ENCODE measurements at places on chromosomes 5 and 9.

DNA sequence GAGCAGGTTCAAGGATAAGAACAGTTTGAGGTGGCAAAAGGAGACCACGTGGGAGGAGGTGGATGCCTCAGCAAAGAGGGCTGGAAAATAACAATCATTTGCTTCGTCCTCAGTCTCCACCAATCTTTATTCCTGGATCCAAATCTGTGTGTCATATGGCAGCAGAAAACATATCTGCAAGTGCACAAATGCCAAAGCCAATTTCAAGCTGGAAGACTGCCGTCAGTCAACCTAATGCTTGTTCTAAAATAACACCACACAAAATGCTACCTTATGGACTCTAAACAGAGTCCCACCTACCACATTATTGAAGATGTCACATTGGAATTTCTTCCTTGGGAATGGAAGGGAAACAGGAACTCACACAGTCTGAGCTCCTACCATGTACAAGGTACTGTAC lies 129.1 kb downstream of the CDK5RAP2 start:
- no peak for DNase-seq

DNA sequence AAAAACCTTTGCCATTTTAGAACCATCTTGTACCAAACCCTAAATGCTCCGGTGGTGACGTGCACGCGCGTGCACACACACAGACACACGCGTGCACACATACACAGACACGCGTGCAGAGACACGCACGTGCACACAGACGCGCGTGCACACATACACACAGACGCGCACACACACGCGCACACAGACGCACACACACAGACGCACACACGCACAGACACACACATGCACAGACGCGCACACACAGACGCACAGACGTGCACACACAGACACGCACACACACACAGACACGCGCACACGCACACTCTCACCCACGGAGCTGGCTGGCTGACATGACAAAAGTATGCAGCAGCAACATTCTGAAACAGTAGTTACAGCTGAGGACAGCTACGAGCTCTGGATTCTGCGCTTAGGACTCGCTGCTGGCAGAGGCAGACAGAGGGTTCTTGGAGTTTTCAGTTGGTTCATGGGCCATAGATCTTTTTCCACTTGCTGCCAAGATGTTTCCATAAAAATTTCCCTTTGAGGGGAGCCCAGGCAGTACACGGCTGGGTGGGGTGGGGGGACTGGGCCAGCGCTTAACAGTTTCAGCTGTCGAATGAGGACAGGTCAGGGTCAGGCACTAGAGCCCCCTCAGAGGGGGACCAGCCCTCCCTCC lies 46.2 kb upstream of the UBAC1 start:
- DNase-seq, result no peak

- no peak for DNase-seq
Measured at GRCh38 chr5:8209500-8209899, 340.6 kb downstream of the MTRR start.

- DNase-seq, result peak; percentile 97
Measured at GRCh38 chr5:139708877-139709581, 60.9 kb downstream of the CXXC5 start.

DNA sequence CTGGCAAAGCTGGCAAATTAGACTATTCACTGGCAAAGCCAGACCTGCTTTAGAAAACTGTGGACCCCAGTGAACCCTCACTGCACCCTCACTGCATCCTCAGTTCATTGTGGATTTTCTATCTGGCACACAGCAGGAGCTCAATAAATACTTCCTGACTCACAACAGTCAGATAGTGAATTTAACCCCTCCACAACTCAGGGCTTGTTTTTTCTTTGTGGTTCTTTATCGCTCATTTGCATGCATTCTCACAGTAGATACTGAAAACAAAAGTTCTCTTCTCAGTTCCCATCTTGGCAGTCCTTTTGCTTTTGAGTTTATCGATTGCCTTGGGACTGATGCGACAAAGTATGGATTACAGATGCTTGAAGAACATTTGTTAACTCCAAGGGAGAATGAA lies 99.8 kb downstream of the ACTL7B start:
- no peak for DNase-seq

- peak; percentile 51 for DNase-seq
Measured at GRCh38 chr5:97094579-97095317, 47.7 kb downstream of the LIX1 start.

GRCh38 chr9:120905315-120906164 lies 21.1 kb downstream of the TRAF1 start:
- DNase-seq, result no peak

- DNase-seq, result peak; percentile 75
Measured at GRCh38 chr9:80994892-80995291, 694.5 kb downstream of the TLE1 start.

DNA sequence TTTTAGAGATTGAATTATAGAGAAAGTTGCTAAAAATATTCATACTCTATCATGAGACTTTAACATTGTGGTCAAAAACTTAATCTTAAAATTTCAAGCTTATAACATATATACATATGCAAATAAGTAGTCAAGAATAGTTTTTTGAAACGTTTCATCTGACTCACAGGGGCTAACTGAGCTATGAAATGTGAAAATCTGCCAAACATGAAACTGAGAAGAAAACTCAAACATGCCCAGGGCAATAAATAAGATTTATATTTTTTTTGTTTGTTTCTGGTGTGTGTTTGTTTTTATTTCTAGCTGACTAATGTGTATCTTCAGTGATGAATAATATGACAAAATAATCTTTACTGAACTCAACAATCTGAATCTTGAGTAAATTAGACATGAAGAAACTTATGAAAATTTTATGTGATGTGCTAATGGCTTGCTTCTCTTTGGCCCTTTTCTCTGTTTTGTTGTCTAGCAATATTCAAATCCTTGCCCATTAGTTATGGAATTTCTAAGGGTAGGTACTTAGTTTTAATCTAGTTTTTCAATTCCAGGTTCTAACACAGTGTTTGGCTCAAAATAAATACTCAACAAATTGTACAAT lies 99.9 kb downstream of the FAM174A start:
- DNase-seq, result peak; percentile 5

DNA sequence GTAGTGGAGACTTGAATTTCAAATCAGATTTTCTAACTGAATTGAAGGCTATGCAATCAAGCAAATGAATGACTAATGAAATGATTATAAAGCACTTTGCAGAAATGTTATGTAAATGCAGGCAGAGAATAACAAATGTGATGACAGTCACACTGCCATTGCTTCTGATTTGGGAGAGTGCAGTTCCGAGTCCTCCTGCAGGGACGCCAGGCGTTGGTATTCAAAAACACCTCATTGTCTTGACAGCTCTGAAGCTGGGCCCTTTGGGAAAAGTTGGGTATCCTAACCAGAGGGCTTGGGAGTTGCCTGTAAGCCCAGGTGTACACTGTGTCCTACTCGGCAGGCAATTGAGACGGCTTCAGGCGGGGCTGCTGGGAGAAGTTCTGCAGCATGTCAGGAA lies 57.9 kb downstream of the C5orf15 start:
- DNase-seq, result no peak

- DNase-seq, result no peak
Measured at GRCh38 chr5:132310141-132310834, 16.1 kb downstream of the SLC22A4 start.

GRCh38 chr5:167512111-167512510 lies 779.3 kb upstream of the WWC1 start:
- no peak for DNase-seq

GRCh38 chr5:83219495-83219894 lies 142.1 kb downstream of the XRCC4 start:
- no peak for DNase-seq

DNA sequence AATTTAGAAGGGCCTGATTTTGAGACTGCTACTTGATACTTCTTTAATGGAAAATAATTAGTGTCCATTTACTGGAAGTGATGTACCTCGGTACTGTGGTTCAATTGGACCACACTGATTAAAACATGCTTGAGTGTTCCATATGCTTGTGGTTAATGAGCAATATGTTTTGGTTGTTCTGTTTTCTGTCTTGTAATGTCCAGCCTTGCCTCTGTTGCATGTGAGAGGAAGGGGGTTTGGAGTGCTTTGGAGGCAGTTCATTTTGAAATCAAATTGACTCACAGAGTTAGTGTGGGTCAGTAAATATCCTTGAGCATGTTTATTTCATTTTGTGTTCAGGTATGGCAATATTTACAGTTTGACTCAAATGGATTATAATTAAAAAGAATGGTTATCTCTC lies 334.4 kb downstream of the ARHGEF28 start:
- no peak for DNase-seq

DNA sequence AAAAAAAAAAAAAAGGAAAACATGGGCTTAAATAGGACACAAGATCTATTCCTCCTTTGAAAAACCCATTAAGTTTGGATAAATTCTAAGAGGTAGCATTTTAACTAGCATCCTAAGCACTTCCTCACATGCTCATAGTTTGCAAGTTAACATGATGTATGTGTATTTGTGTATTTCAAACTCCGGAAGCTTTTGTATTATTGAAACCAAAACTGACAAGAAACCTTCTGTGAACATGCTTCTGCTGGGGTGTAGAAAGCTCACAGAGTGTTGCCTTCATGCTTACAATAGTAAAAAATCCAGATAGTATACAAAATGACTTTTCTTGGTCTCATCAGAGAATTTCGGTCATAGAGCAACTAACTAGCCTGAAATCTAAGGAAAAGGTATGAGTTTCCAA lies 103.8 kb downstream of the SH3GL2 start:
- DNase-seq, result no peak

- no peak for DNase-seq
Measured at GRCh38 chr9:32265037-32265436, 119.4 kb upstream of the ACO1 start.

GRCh38 chr5:14353726-14354474 lies 210.8 kb downstream of the TRIO start:
- no peak for DNase-seq

- no peak for DNase-seq
Measured at GRCh38 chr9:6620796-6621195, 24.7 kb downstream of the GLDC start.

DNA sequence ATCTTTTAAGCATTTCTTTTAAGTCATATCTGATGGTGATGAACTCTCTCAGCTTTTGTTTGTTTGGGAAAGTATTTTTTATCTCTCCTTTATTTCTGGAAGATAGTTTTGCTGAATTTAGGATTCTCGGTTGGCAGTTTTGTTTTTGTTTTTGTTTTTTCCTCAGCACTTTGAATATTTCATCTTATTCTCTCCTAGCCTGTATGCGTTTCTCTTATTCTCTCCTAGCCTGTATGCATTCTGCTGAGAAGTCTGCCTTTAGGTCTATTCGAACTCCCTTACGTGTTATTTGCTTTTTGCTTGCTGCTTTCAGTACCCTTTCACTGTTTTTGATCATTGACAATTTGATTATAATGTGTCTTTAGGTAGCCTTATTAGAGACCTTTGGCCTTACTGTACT lies 787.8 kb upstream of the FAM174A start:
- no peak for DNase-seq

DNA sequence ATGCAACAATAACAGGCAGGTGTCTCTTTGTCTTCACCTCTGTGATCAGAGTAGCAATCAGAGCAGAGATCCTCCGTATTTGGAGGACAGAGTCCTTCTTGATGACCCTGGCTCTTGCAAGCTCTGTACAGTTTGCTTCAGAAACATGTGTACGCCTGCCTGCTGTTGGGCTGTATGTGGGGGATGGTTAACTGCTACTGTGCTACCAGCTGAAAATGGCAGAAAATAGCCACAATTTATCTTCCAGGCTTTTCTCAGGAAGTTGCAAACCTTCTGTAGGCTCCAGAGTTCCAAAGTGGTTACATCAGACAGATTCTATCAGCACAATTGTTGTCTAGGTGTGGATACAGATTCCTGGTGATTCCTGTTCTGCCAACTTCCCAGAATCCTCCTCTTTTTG lies 35.5 kb downstream of the DDX46 start:
- peak; percentile 22 for DNase-seq

GRCh38 chr5:169164481-169164925 lies 136.4 kb downstream of the SLIT3 start:
- peak; percentile 90 for DNase-seq

- DNase-seq, result peak; percentile 54
Measured at GRCh38 chr5:175383350-175383749, 60.6 kb downstream of the DRD1 start.

- no peak for DNase-seq
Measured at GRCh38 chr5:135831439-135831838, 3.0 kb upstream of the SLC25A48 start.

DNA sequence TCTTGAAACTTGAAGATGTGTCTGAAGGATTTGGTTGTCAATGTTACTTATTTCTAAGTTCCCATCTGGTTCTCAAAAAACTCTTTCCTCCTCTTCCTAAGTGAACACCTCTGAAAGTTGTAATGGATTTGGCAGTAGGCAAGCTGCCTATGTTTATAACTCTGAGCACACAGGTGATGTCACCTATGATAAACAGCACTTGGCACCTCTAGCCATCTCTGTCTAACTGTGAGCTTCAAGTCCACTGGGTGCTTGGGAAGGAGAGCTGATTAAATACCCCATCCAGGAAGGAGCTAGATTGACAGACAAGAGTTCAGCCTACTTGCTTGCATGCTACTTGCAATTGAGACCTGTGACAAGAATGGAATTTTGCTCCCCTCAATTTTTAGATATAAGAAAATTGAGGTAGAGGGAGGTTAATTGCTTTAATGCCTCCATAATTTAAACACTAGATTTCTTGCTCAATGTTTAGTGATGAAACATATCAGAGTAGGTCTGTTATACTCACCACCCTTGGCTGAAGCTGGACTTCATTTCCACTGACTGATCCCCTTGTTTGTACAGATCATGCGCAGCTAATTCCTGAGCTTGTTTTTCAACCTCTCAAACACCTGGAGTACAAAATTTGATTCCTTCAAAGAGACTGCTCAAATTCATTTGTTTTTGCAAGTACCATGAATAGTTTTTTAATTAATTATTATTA lies 49.9 kb downstream of the PDE4D start:
- no peak for DNase-seq

GRCh38 chr9:137892424-137893191 lies 15.0 kb downstream of the CACNA1B start:
- DNase-seq, result no peak

GRCh38 chr5:116658830-116659229 lies 84.2 kb upstream of the SEMA6A start:
- no peak for DNase-seq

DNA sequence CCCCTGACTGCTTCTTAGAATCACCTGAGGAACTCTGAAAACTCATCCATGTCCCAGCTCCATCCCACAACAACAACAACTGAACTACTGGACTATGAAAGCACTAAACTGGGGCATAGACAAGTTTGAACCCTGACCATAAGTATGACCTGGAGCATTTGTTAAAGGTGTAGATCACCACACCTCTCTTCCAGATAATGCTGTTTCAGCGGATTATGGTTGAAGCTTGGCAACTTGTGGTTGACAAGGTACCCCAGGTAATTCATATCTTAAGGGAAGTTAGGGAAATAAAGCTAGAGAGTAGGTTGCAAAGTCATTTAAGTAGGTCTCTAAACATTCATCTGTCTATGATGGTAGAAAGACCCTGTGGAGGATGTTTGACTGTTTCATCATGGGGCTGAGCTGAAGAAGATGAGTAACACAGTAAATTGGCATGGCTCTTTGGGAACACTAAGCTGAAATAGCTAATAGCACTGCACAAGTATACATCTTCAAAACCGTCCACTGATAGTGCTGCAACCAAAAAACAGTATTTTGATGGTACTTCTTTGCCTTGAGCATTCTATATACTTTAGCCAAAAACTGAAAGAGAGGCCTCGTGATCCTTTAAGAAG lies 80.2 kb downstream of the TMEM174 start:
- no peak for DNase-seq

GRCh38 chr5:166624573-166624972 lies 1666.9 kb upstream of the WWC1 start:
- no peak for DNase-seq

GRCh38 chr5:53714667-53715010 lies 154.2 kb downstream of the NDUFS4 start:
- DNase-seq, result peak; percentile 69

GRCh38 chr5:89302102-89302891 lies 419.3 kb upstream of the MEF2C start:
- no peak for DNase-seq
